ENCODE measurements at places on chromosomes 2 and 18.
A peak's percentile ranks its signal among the peaks of the same experiment; 100 is the strongest.

- DNase-seq: no peak
Measured at GRCh38 chr2:96775160-96775559, 14.5 kb downstream of the CNNM4 start.

DNA sequence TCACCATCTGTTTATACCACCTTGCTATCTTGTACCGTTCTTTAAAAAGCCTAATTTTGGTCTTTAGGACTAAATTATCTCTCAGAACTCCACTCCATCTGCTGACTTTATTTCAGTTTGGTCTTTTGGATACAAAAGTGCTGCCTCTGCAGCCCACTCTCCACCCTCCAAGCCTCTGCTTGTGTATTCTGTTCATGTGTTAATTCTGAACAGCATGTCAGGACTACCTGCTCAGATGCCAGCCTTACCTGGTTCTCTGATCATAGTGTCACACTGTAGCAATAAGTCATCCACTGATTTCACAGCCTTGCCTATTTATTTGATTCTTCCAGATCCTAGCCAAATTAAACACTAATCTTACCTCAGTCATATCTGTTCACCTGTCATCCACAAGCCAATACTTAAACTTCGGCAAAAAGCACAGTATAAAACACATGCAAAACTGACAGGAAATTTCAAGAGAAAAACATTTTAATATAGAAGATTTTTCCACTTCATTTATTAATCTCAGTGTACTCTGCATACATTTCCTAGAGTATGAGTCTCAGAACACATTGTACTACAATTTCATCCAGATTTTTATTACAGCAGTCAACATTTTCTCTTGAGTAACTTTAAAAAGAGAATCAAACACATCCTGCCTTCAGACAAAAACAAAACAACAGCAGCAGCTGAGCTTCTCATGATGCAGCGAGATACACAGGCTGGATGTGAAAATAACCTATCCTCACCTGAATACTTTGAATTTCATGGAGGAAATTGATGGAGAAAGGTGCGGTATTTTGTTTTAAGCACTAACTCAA, 64.9 kb downstream of the PPP1R1C start:
- DNase-seq: no peak

- DNase-seq: no peak
Measured at GRCh38 chr2:643334-643733, 33.9 kb downstream of the TMEM18 start.

DNA sequence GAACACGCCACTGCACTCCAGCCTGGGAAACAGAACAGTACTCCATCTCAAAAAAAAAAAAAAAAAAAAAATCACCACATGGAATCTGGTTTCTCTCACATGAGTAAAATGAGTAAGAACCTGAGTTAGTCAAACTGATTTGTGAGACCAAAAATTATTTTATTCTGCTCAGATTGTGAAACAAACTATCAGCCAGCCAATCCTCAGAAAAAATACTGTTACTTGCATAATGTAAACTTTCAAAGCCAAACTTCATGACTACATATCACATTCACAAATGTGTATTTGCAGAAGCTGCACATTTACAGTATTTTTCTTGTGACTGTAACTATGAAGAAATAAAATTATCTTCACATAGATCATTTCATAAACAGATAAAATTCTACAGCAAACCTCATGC, 23.2 kb downstream of the SUMO1 start:
- DNase-seq: no peak

- DNase-seq: no peak
Measured at GRCh38 chr2:2662037-2662846, 331.2 kb upstream of the MYT1L start.

DNA sequence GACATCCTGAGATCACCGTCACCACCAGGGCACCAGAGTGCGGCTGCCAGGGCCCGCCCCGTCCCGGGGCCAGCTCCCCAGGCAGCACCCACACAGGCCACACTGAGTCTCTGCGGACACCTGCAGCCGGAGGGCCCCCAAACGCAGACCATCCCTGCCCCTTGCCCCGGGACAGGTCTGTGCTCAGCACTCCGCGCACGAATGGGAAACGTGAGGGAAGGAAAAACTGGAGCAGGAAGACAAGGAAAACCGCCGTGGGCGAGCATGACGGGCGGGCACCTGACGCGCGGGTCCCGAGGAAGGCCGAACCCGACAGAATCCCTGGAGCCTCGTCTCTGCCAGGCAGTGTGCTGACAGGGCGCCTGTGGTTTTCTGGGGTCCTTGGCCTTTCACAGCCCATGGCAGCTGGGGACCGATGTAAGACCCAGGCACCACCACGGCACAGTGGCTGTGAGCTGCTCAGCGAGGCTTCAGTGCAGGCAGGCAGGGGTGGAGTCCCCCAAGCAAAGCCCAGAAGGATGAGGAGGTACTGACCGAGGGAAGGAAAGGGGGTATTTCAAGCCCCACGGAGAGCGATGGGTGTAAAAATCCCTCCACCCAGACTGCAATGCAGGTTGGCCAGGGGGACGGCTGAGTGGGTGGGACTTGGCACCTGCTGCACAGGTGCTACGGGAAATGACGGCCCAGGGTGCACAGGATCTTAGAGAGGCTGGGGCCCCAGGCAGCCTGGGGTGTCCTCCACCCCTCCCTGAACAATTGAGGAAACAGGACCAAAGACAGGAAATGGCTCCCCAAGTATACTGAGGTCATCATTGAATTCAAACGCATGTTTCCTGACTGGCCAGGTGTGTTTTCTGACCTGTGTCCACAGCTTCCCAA, 59.0 kb downstream of the PXDN start:
- DNase-seq: no peak

- DNase-seq: no peak
Measured at GRCh38 chr2:205929246-205929942, 156.6 kb downstream of the INO80D start.

DNA sequence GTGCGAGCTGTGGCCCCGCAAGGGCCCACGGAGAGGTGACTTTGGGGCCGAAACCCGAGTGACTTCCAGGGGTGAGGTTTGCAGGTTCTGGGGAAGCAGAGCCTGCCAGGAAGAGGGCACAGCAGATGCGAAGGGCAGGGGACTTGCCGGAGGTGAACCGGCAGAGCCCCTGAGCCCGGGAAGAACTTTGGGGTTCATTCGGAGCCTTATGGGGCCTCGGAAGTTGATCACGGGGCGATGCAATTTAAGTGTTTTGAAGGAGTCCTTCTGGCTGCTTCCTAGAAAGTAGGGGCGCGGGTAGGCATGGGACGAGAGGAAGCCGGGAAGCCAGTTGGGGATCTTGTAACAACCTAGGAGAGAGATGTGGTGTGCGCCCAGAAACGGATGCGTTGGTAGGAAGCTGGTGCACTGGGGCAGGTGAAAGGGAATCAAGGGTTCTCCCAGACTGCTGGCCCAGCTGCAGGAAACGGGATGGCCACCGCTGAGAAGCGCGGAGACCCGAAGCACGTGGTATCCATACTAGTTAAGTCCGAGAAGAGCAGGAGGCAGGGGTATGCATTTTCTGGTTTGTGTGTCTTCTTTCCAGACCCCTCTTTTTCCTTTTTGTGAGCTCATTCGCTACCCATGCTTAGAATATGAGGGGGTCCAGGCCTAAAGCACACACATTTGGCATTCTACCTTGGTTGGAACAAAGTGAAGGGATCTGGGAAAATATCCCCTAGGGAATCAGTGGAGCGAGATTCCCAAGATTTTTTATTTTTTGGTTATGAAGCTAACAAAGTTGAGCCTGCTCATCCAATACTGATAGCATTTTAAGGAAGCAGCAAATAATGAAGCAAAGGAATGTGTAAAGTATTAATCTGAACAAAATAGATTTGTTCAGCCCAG, 758 bp downstream of the SCLY start:
- peak; percentile 45 for DNase-seq

DNA sequence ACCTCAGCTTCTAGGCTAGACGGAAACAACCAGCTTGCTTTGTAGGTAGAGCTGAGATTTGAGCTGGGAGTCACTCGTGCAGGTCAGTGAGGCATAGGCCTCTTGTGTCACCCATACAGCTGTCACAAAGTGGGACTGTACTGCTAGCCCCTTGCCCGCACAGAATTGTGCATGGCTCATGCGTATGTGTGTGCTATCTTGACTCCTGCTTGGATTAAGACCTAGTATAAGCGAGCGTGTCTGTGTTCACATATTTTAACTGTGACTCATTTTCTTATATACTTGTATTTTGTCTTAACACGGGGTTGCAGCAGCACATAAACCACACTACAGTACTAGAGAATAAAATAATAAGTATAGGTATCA, 20.1 kb downstream of the CEP68 start:
- peak; percentile 41 for DNase-seq

DNA sequence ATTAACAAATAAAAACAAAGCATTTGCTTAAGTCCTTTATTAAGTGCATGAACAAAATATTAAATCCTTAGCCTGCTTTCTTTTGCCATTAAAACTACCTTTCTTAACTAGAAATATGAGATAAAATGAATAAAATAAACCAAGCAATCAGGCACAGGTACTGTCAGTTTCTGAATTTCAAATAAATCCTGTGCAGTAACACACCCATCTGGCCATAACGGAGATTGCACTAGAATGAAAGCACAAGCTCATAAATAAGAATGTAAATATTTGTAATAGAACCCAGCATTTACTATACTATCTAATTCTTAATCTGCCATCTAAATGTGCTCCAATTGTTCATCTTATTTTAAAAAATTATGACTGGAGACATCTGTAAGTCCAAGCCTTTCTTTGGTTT, 31.9 kb downstream of the PRKRA start:
- peak; percentile 13 for DNase-seq

- no peak for DNase-seq
Measured at GRCh38 chr2:32482471-32482870, 125.6 kb downstream of the BIRC6 start.

DNA sequence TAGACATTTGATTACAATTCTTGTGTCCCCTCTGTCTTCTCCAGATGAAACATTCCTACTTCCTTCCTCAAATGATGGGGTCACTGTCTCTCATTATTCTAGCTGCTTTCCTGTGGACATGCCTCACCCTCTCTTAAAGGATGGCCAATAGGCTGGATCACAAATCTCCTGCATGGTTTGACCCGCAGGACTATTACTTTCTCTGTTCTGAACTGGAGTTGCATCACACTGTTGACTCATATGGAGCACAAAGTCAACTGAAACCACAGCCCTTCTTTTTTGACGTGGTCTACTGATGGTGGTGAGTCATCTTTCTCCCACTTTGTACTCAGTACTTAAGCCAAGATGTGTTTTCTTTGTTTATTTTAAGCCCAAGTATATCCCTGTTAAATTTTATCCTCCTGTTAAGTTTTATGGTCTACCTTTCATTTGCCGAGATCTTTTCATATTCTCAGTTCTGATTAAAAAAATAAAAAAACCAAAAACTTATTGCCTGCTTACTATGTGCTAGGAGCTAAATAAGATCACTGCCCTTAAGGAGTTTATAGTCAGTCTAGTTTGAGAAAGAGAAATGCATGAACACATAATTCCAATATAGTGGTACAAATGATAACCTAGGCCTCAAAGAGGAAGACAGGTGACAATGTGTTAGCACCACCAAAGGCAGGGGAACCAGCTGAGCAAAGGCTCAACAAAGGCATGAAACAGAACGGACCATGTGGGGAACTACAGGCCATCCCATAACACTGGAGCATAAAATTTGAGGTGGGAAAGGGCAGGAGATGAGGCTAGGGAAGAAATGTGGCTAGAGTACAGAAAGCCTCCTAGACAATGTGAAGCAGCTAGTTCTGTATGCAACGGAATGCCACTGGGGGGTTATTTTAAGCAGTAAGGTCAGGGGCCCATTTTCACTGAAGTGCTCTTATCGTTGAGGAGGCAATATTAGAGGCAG, 67.6 kb upstream of the ZFP36L2 start:
- DNase-seq: peak; percentile 89

DNA sequence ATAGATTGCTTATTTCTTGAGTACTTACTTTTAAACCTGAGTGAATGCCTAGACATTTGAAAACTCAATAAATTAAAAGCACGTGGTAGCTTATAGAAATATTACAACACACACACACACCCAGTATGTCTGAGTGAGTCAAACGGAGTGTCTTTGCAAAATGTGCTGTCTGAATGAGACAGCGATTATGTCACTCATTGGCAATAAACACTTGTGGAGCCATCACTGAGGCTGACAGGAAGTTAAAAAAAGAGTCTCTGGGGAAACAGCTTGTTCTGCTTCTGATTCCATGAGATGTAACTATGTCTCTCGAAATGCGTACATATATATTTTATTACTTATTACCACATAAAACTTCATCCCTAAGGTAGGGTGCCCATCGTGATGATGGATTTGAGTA, 22.3 kb upstream of the VPS4B start:
- peak; percentile 81 for DNase-seq

- no peak for DNase-seq
Measured at GRCh38 chr18:48852794-48853193, 98.0 kb downstream of the SMAD7 start.

DNA sequence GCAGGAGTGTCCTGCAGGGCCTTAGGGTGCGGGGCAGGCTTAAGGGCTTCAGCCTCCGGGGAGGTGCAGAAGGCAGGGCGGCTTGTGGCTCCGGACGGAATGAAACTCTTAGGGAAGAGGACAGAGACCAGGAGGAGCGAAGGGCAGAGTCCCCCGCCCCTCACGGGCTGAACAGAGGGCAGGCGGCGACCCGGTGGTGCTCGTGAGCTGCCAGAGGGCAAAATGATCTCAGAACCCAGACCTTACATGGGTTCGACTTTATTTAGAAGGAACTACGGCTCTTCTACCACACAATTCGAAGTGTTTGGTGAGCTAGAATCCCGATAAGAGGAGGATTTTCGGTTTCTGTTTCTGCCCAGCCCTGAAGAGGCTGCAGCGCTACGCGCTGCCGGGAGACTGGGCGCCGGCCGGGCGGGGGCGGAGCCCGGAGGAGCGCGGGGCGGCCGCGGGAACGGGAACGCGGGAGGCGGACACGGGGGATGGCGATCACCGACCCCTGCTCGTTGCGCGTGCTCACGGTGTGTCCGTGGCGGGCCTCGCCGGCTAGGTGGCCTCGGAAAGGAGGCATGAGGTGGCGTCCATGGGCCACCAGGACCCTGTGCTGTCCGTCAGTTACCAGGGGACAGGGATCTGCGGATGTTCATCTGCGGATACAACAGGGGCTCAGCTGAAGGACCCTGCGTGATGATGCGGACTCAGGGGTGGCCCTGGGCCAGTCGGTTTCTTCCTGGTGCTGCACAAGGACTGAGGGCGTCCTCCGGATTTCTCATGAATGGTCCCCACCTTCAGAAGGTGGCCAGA, 4.2 kb upstream of the SP100 start:
- peak; percentile 70 for DNase-seq

- DNase-seq: no peak
Measured at GRCh38 chr2:198052741-198053140, 248.3 kb downstream of the PLCL1 start.

DNA sequence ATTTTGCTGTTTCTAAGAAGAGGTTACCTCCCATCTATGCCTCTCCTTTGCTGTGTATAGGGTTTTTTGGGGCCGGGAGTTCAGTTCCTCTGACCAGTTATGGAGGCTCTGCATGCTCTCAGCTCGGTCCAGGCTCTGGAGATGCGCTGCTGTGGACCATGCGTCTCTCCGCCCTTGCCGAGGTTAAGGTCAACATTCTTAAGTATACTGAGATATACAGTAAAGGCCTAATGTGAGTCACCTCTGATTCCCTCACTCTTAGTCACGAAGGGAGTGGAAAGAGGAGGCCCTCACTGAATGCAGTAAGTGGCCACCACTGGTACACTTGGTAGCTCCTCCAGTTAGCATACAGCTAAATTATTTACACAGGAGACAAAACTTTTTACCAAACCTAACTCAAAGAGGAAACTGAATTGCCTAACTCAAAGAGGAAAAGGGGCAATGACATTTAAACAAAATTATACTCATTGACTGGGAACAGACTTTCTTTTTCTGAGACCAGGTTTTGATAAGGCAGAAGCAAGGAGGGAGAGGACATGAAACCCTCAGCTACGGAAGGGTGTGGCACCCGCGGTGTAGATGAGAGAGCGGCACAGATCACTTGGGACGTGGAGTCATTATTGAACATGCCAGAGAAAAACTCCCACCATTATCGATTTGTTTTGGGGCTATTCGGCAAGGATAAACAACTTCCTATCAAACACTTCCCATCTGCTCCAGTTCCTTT, 98.7 kb downstream of the COPS8 start:
- DNase-seq: peak; percentile 41
